ENCODE measurements at places on chromosomes 12 and 14. TPM values are rescaled to one million over a fixed set of nuclear protein-coding genes. Genes with fewer than 3 reads are reported as not detected.

DNA sequence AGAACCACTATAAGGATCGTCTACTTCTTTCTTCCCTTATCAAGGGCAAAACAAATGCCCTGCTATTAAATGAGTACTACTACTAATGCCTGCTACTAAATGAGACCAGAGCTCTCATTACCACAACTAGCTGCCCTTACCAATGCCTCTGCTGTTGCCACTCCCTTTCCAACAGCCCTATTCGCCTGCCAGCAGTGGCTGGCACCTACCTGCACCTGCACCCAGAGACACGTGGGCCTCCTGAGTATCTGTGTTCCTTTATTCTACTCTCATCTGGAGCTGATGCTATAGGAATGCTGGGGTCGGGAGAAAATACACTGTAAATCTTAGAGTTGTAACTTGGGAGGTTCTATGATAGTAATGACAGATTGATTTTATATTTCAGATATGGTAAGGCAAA lies 174.7 kb downstream of the SLC2A13 start:
- DNase-seq: no peak

- no peak for DNase-seq
These were observed 511.4 kb downstream of the PCNX1 start for GRCh38 chr14:71418532-71419245.

DNA sequence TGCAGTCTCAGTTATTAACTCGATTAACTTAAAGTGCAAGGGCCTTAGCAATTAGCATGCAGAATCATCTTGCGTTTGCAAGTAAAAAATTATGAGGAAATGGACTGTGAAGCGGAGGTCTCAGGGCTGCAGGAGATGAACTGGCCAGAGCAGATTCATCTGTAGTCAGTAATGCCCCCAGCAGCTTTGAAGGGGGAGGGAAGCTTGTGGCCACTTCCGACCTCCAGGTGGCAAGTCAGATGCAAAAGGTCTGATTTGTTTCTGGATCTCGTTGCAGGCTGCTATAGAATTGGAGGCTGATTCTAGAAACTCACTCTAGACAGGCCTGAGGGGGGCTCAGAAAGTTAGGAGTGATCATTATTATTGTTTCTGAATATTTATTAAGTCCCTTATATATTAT lies 107.4 kb upstream of the RGS6 start:
- no peak for DNase-seq

DNA sequence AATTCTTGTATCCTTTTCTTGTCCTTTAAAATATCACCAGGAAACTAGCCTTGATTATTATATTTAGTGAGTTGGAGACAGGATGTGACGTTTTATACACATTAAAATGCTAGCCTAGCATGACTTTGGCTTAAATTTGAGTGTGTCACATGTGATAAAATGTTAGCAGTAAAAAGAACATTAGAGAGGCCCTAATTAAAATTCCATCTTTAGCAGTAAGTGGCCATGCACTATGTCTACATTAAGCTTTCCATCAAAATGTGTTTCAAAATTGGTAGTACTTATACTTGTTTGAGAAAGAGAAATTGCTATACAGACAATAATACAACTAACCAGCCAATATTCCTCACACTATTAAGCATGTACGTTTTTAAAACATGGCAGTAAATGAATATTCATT lies 29.9 kb upstream of the MGAT4C start:
- no peak for DNase-seq

DNA sequence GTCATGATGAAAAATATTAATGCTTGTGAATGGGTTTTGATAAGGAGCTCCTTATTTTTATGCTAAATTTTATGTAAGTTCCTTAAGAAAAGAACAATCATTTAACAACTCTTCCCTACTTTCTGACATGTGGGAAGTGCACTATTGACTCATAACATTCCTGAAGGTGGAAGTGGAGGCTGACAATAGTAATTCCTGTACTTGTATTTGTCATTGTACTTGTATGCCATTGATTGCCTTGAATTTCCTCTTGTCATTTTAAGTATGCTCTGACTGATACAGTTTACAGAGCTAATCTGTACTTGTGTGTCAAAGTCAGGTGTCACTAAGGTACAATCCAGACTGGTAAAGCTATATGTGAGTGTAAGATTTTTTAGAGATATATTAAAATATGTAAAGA lies 440.0 kb downstream of the SLC16A7 start:
- DNase-seq: peak; percentile 35

DNA sequence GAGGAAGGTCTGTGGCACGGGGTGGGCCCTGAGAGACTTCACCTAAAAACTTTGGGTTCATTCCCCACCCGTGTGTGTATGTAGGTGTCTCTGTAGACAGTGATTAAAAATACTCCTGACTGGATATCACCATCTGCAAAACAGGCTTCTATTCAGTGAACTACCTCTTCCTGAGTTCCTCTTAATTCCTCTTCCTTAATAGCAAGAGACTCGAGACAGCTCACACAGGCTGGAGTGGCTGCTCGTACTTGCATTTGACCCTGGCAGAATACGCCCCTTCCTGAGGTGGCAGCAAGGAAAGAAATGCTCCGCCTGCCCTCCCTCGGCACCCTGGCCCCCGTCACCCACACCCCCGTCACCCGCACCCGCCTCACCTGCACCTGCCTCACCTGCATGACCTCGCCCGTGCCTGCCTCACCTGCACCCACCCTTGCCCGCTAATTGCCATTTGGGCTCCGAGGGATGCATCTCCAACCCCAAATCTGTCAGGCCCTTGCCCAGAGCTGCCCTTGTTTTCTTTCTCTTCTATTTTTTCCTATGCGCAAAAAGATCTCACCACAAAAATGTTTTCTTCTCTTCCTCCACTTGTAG lies 90.0 kb downstream of the FBXL14 start:
- no peak for DNase-seq

- DNase-seq: no peak
These were observed 101.0 kb upstream of the FLRT2 start for GRCh38 chr14:85428926-85429325.

DNA sequence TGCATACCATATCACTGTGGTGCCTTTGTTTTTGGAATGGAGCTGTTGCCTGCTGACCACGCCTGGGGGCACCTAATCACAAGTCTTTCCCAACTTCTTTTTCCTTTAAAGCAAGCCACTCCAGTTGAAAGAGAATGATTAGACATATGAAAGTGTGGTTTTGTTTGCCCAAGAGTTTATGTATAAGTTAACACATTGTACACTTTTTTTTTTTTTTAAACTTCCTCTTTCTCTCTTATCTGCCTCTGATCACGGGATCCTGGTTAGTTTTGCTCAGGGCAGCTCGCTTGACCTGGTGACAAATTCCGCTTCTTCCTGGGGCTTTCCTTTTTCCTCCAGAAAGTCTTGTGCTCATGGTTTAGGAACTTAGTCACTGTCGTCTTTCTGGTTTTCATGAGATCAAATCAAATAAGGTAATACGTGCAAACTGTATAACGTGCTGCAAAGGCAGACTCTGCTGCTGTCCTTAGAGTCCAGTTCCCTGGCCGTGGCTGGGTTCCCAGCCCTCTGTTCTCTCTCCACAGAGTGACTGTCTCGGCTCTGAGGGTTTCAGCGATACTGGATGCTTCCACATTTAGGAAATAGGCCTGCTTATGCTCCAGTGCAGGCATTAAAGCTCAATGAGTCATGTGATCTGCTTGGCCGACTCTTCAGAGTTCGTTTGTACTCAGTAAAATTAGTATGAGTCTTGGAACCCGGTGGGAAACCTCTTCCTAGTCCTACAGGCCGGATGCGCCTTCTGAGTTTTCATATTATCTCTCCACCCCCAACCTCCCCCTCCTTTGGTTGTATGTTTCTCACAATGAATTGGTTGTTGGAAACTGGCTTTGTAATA lies 15.2 kb downstream of the RASSF3 start:
- peak; percentile 87 for DNase-seq

GRCh38 chr14:23160924-23161522 lies 22.4 kb downstream of the SLC7A8 start:
- peak; percentile 91 for DNase-seq

- no peak for DNase-seq
These were observed 12.8 kb downstream of the SOCS2 start for GRCh38 chr12:93585247-93585646.

- no peak for DNase-seq
These were observed 36.8 kb downstream of the SLC5A8 start for GRCh38 chr12:101173197-101173749.

DNA sequence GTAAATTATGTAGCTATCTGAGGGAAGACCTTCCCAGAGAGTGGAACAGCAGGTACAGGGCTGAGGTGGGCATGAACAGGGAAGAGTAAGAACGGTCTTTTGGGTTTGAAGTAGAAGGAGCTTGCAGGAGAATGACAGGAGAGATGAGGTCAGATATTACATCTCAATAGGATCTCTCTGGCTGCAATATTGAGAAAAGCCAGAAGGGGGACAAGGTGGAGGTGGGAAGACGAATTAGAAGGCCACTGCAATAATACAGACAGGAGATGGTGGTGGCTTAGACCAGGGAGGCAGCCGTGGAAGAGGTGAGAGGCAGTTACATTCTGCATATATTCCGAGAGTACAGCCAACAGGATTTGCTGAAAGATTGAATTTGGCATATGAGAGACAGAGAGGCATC lies 310.2 kb downstream of the APAF1 start:
- peak; percentile 2 for DNase-seq

GRCh38 chr14:33477797-33478196 lies 473.1 kb downstream of the EGLN3 start:
- no peak for DNase-seq

- DNase-seq: peak; percentile 26
These were observed 21.8 kb downstream of the IRAK3 start for GRCh38 chr12:66210840-66211239.

GRCh38 chr12:93183940-93184671 lies 193.6 kb upstream of the NUDT4 start:
- peak; percentile 94 for DNase-seq

GRCh38 chr14:89004166-89004565 lies 179.7 kb downstream of the TTC8 start:
- DNase-seq: no peak

- no peak for DNase-seq
These were observed 16.1 kb downstream of the ASCL1 start for GRCh38 chr12:102973583-102973982.

GRCh38 chr14:69048456-69048855 lies 69.4 kb upstream of the ACTN1 start:
- no peak for DNase-seq

DNA sequence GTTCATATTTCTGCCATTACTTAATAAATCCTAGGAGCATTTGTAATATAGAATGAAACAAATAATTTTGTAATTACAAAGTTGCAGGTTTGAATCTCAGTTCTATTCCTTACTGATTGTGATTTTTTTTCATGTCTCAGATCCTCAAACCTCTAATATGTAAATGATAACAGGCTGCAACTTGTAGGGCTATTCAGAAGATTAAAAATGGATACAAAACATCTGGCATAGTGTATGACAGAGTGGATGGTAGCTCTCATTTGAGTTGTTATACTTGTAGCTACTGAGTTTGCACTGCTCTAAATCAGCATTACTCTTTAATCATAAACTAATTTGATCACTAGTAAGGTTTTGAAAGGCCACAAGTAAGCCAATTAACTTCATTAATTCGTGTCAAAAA lies 406.3 kb upstream of the MGAT4C start:
- DNase-seq: no peak

DNA sequence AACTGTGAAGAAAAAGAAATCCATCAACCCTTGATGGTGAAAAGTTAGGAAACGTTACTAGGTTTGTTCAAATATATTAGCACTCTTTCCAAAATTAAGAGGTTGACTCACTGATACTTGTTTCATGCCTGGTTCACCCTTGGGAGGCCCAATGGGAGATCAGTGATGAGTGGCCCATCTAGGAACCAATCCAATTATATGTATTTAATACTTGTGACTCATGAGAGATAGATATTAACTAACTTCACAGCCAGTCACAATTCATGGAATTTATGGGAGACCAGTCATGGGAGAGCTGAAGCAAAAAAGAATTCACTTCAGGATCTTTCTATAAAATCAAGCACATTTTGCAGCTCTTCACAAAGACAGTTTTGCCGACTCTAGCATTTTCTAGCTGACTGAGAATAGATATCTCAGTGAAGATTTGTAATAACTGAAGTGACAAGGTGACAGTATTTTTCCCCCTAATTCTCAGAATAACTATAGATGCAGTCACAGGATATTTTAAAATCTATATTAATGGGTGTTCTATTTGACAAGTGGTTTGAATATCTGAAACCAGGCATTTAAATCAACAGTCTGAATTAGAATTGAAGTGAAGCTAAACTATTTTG lies 230.2 kb downstream of the EPS8 start:
- peak; percentile 93 for DNase-seq

- DNase-seq: peak; percentile 18
These were observed 366.7 kb downstream of the GALC start for GRCh38 chr14:87626266-87626665.

GRCh38 chr12:68109001-68109400 lies 50.5 kb downstream of the IFNG start:
- no peak for DNase-seq

Gene TAS2R9
- total RNA-seq: 0.09 TPM

Gene JDP2
- 80.1 TPM for total RNA-seq

Gene NTS
- total RNA-seq: 0.09 TPM

Gene SLC6A15
- total RNA-seq: 8.9 TPM

Gene KRT6B
- not detected for total RNA-seq

Gene RIMBP2
- 0.74 TPM for total RNA-seq

Gene CEBPE
- total RNA-seq: not detected

Gene GPR84
- total RNA-seq: not detected
